ENCODE measurements at places on chromosomes 12 and 14. TPM values are rescaled to one million over a fixed set of nuclear protein-coding genes. Genes with fewer than 3 reads are reported as not detected.

- DNase-seq = no peak
These were observed 44.6 kb downstream of the HMGA2 start for GRCh38 chr12:65868878-65869277.

DNA sequence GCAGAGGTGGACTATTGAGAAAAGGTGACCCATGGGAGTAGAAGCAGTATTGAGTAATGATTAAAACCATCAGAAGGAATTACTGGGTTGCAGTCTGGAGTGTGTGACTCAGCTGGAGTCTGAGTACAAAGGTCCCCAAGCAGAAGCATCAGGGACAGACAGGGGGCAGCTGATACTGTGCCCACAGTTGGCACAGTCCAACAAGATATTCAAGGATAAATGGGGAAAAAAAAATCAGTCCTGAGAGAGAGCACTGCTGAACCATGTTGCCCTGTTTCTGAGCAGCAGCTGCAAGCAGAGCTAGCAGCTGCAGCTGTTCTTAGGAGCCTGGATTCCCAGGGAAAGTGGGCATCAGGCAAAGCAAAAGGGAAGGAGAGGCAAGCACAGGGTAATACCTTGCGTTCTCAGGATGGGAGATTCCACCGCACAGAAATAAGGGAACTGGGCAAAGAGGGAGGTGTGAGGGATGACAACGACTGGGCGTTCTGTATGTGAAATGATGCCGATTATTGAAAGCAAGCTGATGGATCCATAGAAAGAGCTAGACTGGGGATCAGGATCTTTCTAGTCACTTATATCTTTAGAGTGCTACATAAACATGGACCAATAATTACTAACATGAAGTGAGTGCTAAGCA is 17.7 kb downstream of the NEUROD4 start:
- no peak for DNase-seq

DNA sequence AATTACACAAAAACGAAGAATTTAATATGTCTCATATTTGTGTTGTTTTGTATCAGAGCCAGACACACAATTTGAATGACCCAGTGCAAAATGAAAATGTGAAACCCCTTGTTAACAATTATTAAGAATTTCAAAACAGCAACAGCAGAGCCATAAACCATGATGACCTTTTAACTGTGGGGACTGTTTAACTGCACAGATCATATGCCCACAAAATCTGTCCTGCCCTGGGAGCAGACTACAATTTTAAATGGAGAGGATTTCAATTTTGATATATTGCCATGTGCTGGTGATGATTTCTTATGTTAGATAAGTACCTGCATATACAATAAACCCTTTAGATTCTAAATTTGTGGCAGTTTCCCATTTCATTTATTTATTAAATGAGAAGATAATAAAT is 455.5 kb upstream of the MGAT4C start:
- no peak for DNase-seq

- no peak for DNase-seq
These were observed 40.5 kb downstream of the RASSF3 start for GRCh38 chr12:64650762-64651161.

The CEBPE gene
- total RNA-seq = not detected

DNA sequence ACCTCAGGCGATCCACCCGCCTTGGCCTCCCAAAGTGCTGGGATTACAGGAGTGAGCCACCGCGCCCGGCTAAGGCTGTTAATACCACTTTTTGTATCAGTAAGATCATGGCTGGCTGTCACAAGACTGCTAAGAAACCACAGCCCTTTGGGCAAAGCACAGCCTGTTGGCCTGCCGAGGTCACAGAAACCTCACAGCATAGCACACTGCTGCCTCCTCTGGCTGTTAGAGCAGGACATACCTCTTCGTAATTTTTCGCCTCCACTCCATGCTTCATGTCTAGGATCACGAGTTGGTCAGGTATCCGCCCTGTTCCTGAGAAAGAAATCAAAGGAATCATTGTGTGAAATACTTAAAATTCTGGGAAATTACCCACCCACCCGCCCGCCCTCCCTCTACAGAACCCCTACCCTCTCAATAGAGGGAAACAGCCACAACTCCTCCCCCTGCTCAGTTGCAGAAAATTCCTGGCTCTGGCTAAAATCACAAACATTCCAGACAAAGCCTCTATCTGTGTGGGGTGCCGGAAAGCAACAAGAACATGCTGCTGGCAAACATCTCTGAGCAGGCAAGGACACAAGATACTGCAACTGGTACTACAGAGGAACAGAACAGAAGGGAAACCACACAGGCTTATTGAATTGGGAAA is 20.7 kb upstream of the NEK9 start:
- no peak for DNase-seq

- no peak for DNase-seq
These were observed 44.9 kb downstream of the JKAMP start for GRCh38 chr14:59529189-59529588.

GRCh38 chr12:131677699-131678098 is 33.2 kb upstream of the SFSWAP start:
- no peak for DNase-seq

The ESPL1 gene
- 4.8 TPM for total RNA-seq

The KRT2 gene
- total RNA-seq = not detected

- no peak for DNase-seq
These were observed 28.5 kb downstream of the TMCC3 start for GRCh38 chr12:94621662-94622359.

DNA sequence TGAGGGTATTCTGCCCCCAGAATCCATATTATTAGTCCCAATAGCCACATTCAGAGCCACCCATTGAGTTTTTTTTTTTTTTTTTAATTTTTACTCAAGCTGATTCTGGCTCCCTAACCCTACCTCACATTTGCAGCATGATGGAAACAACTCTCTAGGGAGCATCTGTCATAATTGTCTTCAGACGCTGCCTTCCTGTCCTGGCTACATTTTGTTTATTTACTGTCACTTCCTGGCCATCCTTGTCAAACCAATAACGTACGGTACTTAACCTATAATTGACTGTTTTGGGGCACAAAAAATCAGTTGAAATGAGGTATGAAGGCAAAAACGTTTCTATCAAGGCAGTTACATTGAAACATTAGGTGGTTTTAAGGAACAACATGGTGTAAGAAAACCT is 2.1 kb downstream of the GLIPR1 start:
- no peak for DNase-seq

DNA sequence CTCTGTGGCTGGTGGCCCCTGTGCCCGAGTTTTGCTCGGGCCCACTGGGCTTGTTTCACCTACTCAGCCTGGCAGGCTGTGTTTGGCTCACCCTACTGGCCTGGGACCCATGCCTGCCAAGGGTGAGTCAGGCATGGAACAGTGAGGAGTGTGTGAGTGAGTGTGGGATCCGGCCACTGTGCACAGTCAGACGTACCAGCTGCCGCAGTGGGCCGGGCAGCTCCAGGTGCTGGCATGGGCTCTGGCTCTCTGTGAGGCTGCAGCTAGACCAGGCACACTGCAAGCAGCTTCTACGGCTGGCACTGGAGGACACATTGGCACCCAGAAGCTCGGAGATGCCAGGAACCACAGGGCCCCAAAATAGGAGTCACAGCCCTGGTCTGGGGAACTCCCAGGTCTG is 40.6 kb downstream of the HSD17B6 start:
- DNase-seq = no peak

GRCh38 chr12:40325349-40325960 is 100.7 kb downstream of the LRRK2 start:
- no peak for DNase-seq

DNA sequence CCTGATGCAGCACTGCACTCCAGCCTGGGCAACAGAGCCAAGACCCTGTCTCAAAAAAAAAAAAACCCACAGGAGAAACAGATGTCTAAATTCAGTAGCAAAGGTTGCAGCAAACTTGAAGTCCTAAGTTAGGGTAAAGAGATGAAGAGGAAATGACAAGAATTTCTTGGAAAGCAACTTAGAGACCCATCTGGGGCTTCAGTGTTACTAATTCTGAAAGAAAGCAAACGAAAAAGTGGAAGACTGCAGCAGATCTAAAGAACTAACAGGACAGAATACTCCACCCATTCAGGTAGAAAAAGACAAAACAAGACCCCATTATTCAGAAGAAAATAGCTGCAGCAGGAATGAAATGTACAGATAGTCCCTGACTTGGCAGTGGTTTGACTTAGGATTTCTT is 31.9 kb downstream of the RESF1 start:
- DNase-seq = no peak

DNA sequence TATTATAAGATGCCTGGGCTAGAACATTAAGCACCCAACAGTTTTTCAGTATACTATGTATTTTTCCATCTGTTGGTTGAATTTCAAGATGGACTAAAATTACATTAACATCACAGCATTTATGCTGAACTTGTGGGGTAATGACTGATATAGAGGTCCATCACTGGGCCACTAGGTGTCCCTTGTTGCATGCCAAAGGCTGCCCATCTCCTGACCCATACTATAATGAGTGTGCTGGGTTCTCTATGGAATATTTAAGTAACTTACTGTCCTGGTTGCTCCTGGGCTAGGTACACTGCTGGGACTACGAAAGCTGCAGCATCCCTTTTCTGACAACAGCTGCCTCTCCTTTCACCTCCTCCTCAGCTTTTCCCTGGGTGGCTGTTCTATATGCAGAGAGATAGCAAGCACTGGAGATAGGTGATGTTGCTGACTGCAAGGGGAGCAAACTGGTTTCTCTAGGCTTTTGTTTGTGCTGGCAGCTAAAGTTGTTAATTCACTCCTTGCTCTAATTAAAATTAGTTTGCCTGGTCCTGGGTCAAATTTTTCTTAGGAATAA is 138.6 kb upstream of the TRHDE start:
- DNase-seq = no peak

DNA sequence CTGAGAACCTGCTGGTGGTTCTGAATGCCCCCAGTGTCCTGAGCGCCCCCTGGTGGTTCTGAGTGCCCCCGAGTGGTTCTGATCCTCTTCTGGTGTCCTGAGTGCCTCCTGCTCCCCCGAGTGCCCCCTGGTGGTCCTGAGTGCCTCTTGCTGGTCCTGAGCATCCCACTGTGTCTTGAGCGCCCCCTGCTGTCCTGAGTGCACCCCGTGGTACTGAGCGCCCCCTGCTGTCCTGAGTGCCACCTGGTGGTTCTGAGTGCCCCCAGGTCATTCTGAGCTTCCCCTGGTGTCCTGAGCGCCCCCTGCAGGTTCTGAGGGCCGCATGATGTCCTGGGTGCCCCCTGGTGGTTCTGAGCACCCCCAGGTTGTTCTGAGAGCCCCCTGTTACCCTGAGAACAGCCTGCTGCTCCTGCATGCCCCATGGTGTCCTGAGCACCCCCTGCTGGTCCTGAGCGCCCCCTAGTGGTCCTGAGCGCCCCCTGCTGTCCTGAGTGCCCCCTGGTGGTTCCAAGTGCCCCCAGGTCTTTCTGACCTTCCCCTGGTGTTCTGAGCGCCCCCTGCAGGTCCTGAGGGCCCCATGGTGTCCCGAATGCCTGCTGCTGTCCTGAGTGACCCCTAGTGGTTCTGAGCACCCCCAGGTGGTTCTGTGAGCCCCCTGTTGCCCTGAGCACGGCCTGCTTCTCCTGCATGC is 1165.4 kb downstream of the TMEM121 start:
- DNase-seq = no peak

DNA sequence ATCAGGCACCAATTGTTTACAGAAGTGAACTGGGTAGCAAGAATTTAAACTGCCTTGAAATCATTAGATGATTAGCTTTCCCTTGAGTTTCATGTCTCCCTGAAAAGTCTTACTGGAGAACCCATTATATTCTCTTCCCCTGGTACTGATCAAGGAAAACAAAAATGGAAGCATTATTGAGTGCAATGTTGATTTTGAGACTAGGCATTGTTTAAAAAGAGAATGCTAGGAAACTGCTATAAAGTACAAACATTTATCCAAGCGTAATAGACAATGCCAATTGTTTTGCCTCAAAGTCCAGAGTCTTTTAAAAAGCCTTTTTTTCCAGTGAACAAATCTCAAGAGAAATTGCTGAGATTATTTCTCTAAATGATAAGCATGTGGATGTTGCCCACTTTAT is 197.0 kb downstream of the CCER1 start:
- no peak for DNase-seq

The MAX gene
- total RNA-seq = 78.2 TPM

The RD3L gene
- total RNA-seq = not detected

The ACSM4 gene
- total RNA-seq = not detected

- no peak for DNase-seq
These were observed 21.3 kb downstream of the IQSEC3 start for GRCh38 chr12:87856-88255.

The MYO1A gene
- total RNA-seq = not detected

The DPPA3 gene
- total RNA-seq = not detected

DNA sequence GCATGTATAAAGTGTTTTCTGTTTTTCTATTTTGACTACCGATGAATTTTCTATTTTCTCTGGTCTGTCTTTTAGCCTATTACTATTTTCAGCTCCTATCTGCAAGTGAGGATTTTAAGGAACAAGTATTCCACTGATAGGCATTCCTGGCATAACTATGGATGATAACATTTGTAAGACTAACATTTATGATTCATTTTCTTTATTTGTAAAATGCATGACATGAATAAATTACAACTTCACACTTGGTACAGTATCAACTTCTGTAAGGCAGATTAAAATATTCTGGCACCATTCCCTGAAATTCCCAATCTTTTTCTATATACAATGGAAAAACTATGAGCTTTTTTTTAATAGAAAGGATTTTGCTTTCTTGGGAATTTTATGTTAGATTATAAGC is 121.0 kb upstream of the GARIN2 start:
- no peak for DNase-seq

The ACOT4 gene
- total RNA-seq = 4.3 TPM

The LUM gene
- 834 TPM for total RNA-seq

DNA sequence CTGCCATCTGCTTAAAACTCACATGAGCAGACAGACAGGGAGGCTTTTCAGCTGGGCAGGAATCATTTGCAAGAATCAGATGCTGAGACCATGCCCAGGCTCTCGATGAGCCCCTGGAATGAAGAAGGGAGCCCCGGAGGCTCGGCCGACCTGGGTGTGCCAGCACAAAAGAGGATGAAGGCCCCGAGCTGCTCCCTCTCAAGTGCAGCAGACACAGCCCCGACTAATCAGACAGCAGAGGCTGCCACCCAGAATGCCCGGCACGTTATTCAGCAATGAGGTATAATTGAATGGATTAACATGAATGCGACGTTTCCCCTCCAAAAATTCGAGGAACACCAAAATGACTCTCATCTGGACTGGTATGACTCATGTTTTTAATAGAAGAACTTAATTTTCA is 58.9 kb downstream of the BCL11B start:
- DNase-seq = peak; percentile 79

DNA sequence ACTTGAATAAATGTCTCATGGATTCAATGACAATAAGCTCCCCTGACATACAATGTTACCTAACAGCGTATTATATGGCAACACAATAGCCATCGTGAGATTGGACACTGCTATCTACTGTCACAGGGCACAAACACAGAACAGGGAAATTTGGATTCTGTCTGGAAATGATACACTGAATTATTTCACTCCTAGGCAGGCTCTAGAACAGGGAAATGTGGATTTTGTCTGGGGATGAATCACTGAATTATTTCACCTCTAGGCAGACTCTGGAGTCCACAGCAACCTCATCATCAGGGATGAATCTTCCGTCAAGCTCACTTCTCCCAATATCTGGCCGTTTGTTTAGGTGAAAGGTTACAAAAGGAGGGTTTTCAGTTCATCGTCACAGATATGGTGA is 288.8 kb downstream of the TMEM132D start:
- no peak for DNase-seq

The ZNF891 gene
- 1.8 TPM for total RNA-seq

- no peak for DNase-seq
These were observed 40.9 kb downstream of the FGD4 start for GRCh38 chr12:32440120-32440865.

- DNase-seq = peak; percentile 97
These were observed 137.0 kb upstream of the HIF1A start for GRCh38 chr14:61558271-61558670.

Measured in chondrocyte (in vitro differentiated cells).